ENCODE measurements at places on chromosomes 3 and 15.

- DNase-seq = no peak
Measured at GRCh38 chr3:115825046-115825445, 201.7 kb downstream of the GAP43 start.

DNA sequence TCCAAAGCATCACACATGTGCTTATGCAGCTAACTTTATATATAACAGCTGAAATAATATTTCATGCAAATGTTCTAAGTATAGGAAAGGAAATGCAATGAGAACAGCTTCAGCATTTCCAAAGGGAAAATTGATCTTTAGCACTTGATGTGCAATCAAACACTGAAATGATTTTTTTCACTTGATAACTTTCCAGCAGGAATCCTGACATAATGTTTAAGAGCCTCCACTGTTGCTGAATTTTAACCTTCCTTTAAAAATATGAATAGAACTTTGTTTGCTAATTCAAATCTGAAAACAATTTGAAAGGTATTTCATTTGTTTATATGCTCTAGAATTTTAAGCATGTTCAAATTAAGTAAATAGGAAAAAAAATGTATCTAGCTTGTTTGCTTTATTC is 96.9 kb upstream of the STRIT1 start:
- DNase-seq = no peak

DNA sequence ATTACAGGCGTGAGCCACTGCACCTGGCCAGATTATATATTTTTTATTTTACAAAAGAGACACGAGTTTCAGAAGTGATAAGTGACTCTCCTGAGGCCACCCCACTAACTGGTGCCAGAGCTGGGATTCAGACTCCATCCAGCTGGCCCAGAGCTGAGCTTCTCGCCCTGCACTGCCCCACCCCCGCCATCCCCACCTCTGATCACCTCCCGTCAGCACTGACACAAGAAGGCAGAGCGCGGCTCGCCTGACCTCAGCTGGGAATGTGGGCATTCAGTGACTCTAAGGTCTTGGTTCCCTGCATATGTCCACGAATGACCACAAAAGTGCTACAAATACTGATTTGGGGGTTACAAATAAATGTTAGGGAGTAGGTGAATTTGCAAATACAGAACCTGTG is 56.1 kb upstream of the GALNT15 start:
- DNase-seq = no peak

DNA sequence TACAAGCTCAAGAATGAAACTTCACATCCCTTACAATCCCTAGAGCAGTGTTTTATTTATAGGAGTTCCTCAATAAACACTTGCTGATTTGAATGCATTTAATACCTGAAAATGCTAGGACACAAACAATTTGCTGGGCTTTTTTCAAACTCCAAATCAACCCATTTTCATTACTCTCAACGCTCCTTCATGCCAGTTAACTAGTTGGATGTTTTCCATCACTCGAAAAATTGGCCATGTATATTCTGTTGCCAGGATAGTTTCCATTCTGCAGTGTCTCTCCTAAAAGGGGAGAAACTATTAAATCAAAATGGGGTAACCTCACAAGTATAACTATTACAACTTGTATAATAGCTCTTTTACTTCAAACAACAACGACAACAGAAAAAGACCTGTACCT is 1.2 kb downstream of the GBE1 start:
- no peak for DNase-seq

GRCh38 chr15:57553526-57553925 is 38.2 kb upstream of the MYZAP start:
- DNase-seq = no peak

DNA sequence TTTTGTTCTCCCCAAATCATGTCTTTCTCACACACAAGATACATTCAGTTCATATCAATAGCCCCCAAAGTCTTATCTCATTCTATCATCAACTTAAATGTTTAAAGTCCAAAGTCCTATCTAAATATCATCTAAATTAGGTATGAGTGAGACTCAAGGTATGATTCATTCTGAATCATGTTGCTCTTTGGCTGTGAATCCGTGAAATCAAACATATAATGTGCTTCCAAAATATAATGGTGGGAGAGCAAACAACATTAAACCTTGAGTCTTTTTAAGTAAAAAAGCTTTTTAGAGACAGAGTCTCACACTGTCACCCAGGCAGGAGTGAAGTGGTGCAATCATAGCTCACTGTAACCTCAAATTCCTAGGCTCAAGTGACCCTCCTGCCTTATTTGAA is 139.1 kb downstream of the SAMMSON start:
- DNase-seq = no peak
